NCI-H524 treated with DMSO at 0.1 percent for 48 hours (cell line): ENCODE measurements at places on chromosomes 3 and 15.

DNA sequence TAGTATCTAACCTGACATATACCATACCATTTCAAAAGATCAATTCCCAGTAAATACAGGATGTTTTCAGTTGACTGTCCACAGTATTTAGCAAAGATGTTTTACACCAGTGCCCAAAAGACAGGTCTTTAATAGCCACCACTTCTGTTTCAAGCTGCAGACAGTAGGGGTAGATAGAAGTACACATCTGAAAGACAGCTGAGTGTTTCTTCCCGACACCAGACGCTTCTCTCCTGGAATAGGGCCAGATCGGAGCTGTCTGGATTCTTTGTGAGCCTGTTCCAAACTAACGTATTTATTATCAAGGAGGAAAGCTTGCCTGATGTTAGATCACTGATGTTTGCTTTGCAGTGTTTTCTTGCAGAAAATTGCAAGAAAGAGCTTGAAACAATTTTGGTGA lies 136.1 kb upstream of the RBMS3 start:
- peak; percentile 74 for DNase-seq

DNA sequence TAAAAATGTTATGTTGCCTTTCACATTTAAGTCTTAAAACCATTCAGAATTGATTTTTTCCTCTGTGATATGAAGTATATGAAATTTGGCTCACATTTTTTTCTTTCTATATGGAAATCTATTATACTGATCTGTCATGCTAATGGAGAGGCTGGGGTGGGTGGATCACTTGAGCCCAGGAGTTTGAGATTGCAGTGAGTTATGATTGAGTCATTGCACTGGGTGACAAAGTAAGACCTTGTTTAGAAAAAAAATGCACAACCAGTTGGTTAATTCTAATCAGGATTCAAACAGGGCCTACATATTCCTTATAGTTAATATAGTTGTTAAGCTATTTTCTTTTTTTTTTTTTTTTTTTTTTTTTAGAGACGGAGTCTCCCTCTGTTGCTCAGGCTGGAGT lies 230.5 kb downstream of the MFSD1 start:
- no peak for DNase-seq

DNA sequence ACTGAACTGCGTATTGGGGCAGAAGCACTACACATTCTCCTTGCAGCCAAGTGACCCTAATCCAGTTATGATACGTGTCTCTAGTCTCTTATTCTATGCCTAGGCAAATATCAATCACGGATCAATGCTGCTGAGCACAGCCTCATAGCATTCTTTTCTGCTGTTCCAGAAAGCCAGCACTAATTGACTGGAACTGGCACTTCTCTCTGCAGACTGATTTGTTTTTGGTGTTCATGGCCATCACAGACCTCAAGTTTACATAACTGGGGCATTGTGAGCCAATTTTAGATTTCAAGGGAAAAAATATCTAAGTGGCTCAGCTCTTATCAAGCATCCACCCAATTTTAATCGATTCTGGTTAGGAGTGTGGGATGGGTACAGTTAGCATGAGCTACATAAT lies 37.9 kb downstream of the GLDN start:
- DNase-seq = no peak

DNA sequence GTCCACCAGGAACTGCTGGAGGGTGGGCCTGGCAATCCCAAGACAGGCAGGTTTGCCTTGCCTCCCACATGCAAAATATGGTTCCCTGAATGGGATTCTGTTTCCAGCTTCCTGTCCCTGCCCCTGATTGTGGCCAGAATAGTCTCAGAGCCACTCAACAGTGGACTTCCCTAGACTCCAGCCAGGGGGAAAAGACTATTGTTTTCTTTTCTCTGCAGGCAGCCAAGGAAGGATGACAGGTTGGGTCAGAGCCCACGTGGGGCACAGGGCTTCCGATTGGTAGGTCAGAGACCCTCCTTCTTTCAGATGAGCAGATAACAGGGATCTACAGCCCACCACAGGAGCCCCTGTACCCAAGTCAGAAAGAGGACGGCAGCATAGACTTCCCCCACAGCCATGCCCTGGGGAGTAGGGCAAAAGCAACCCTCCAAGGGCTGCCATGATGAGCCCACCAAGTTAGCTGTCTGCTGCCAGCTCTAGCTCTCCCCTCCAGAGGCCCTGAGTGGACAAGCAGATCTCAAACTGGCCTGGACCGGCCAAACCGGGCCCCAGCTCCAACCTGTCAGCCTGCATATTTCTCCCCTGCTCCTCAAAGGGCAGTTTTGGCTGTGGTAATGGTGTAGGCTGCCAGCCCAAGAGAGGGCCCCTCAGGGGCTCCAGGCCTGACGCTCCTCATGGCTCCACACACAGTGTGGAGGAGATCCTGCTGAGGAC lies 6.4 kb downstream of the TLR9 start:
- DNase-seq = no peak

- DNase-seq = no peak
Observed at GRCh38 chr15:72564091-72564490, 90.0 kb downstream of the ARIH1 start.
